HuH-7 (cell line): ENCODE measurements at places on chromosomes 2 and 18.
A peak's percentile ranks its signal among the peaks of the same experiment; 100 is the strongest.

DNA sequence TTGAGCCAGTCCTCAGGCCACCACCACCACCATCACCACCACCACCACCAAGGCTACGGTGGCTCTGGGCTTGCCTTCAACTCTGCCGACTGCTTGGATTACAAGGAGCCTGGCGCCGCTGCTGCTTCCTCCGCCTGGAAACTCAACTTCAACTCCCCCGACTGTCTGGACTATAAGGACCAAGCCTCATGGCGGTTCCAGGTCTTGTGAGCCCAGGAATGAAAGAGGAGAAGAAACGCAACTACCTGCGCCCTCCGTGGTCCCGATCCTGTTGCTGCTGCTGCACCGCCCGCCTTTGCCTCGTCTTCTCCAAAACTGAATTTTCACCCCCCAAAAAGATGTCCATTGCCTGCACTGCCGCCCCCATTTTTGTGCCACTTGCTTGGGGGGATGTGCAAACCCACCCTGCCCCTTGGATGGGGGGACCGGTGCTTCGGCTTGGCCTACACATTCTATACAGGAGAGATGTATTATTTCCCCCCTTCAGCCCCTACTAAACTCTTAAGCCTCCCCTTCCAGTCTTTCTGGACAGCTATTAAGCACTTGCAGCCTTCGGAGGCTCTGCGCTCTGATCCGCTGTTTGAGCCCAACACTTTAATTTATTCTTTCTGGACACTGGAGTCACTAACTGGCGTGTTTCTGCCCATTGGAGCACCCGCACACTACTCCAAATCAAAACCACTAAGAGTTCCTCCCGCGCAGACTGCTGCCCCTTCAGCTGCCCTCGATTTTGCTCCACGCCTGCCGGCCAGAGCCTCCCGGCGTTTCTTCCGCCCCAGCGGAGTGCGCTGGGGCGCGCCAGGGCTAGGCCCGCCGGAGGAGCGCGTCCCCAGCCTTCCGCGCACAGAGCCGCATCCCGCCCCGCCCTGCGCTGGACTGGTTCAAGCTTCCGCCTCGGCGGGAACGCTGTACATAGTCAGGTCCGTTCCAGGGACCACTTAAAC lies 5.7 kb downstream of the OTX1 start:
- DNase-seq, result no peak

GRCh38 chr2:133044556-133044955 lies 374.6 kb upstream of the LYPD1 start:
- no peak for DNase-seq

DNA sequence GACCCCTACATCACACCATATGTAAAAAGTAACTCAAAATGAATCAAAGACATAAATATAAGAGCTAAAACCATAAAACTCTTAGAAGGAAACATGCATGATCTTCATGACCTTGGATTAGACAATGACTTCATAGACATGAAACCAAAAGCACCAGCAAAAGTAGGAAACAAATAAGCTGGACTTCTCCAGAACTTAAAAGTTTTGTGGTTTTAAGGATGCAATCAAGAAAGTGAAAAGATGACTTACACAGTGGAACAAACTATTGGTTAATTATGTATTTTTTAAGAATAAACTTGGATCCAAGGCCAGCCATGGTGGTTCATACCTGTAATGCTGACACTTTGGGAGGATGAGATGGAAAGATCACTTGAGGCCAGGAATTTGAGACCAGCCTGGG lies 150.2 kb downstream of the GALNT1 start:
- no peak for DNase-seq

- DNase-seq, result no peak
Observed at GRCh38 chr2:14123436-14124103, 508.9 kb upstream of the LRATD1 start.

- DNase-seq, result no peak
Observed at GRCh38 chr18:7541835-7542234, 25.3 kb upstream of the PTPRM start.

GRCh38 chr2:204264085-204264553 lies 281.2 kb upstream of the PARD3B start:
- no peak for DNase-seq

DNA sequence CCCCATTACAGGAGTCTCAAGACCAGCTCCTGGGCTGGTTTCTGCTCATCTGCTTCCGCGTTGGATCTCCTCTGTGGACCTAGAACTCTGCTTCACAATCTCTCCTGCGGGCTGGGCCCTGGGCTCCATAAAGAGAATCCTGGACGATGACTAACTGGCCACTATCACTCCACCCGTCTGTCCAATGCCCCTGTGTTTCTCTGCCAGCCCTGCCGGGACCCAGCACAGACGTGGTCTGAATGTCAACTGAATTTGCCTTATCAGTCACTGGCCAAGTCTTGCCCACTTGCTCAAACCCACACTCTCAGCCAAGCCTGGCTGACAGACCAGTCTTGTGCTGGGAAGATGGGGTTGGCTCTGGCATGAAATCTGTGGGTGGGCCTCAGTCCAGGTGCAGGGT lies 17.4 kb downstream of the KIF3C start:
- no peak for DNase-seq

DNA sequence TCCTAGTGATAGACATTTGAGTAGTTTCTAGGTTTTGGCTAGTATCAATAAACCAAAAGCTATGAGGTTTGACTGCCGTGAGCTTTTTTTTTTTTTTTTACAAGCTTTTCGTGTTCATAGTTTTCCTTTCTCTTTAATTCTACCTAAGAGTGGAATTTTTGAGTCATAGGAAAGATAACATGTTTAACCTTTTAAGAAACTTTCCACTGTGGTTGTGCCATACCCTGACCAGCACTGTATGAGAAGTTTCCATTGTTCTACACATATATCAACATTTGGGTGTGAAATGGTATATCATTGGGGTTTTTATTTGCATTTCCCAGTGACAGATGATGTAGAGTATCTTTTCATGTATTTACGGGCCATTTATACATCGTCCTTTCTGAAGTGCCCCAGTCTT lies 31.7 kb downstream of the UBE2F start:
- no peak for DNase-seq

GRCh38 chr2:111157798-111158197 lies 37.1 kb downstream of the BCL2L11 start:
- no peak for DNase-seq

DNA sequence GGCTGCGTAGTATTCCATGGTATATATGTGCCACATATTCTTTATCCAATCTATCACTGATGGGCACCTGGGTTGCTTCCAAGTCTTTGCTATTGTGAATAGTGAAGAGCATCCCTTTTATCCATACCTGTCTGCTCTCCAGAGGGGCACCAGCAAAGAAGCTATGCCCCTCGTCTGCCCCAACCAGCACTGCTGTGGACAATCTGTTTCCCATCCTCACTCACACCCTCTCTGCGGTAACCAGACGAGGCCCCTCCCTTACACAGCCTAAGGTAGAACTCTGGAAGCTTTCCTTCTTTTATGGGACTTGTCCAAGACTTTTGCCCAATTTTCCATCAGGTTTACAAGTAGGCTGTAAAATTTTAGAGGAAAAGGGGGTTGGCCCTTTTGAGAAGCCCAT lies 24.9 kb downstream of the TTR start:
- DNase-seq, result no peak

- no peak for DNase-seq
Observed at GRCh38 chr18:5521000-5521399, 22.8 kb downstream of the EPB41L3 start.

GRCh38 chr2:120804459-120804858 lies 68.8 kb downstream of the GLI2 start:
- no peak for DNase-seq

DNA sequence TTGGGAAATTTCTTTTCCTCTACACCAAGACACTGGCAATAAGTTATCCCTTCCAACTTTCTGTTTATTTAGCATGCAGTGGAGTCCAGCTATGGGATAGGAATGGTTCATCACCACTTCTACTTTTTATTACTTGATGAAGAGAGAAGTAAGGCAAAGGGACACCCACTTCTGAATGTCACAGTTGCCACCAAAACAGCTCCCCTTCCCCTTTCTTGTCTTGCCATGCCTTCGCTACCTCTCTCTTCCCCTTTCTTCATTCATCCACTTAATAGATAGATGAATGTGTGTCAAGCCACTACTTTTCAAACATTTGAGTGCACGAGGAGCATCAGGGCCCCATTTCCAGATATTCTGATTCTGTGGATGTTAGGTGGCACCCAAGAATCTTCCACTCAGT lies 59.6 kb downstream of the KCTD18 start:
- no peak for DNase-seq

GRCh38 chr18:53894675-53895442 lies 329.6 kb downstream of the MBD2 start:
- no peak for DNase-seq

- no peak for DNase-seq
Observed at GRCh38 chr2:144004742-144005141, 515.2 kb downstream of the ZEB2 start.

DNA sequence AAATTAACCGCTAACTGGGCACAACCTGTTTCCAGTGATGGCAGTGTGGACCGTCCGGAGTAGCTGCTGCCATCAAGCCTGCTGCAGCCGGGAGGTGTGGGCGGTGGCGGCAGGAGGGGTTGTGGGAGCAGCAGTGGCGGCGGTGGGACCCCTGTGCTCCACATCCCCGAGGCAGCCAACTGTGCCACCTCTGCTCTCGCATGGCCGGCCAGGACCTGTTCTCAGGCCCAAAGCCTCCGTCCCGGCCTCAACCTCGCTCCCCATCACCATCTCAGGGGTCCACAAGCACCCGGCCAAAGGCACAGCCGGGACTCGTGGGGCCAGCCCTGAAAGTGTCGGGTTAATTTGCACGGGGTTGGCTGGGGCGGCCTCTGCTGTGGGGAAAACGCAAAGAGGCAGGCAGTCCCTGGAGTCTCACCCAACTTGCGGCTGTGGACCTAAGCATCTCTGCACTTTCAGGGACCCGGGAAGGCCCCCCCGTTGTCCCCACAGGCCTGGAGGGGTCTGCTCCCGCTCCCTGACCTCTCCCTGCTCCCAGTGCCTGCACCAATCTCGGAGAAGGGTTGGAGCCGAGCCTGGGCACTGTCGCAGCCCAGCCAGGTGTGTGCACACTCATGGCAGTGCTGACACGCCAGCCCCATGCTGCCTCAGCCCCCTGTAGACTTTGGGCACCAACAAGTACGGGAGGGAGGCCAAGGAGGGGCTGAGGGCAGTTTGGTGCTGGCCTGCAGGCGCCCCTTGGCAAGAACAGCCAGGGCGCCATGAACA lies 44.4 kb upstream of the PEX13 start:
- no peak for DNase-seq

DNA sequence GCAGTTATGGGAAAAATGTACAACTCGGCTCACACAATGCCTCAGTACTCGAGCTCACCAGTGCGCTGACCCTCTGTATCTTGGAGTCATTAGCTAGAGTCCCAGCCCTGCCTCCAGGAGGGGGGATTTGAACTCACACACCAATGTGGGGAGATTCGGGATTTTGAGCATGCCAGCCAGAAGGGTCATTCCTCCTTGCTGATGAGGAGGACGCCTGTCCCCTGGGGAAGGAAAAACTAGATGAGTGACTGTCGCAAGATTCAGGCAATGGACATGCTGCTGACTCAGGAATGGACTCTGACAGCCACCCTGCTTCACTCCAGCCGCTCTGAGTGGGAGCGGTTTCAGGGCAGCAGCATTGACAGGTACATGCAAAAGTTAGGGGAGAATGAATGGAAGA lies 20.6 kb downstream of the FIGN start:
- DNase-seq, result no peak

DNA sequence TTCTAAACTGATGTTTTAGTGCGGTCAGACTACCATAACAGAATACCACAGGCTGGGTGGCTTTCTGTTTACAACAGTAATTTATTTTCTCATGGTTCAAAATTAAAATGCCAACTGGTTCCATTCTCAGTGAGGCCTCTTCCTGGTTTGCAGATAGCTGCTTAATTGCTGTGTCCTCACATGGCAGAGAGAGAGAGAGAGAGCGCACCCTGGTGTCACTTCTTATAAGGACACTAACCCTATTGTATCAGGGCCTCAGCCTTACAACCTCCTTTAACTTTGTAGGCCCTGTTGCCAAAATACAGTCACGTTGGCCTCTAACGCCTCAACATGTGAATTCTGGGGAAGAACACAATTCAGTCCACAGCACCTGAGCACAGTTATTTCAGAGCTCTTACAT lies 37.5 kb upstream of the ZNF385B start:
- peak; percentile 17 for DNase-seq

DNA sequence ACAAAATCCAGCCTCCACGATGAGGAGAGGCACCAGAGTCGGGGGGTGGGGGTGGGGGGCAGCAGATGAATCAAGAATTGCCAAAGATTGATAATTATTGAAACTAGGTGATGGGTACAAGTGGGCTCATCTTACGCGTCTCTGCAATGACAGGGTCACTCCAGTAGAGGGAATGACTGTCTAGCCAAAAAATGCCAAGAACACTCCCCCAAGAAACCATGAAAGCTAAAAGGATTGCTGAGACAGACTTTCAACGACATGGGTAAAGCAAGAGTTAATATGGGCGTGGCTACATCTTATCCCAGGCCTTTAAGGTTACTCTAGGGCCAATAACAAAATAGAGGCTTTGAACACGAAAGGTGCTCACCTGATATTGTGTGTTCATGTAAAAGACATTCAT lies 86.5 kb downstream of the STK39 start:
- no peak for DNase-seq

DNA sequence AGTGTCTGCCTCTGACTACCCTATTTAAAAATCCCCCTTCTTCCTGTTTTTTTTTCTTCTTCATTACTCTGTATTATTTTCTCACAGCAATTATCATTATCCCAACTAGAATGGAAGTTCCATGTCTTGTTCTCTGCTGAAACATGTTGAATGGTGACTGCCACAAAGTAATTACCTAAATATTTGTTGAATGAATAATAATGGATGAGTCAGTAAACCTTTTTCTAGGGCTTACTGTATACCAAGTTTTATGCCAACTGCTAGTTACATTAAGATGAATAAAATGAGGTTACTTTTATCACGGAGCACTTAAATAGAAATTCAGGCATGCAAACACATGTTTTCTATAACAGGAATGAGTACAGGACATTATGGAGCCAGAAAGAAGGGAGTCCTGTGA lies 490.6 kb downstream of the THSD7B start:
- no peak for DNase-seq

- no peak for DNase-seq
Observed at GRCh38 chr2:138626148-138626547, 124.6 kb downstream of the SPOPL start.

DNA sequence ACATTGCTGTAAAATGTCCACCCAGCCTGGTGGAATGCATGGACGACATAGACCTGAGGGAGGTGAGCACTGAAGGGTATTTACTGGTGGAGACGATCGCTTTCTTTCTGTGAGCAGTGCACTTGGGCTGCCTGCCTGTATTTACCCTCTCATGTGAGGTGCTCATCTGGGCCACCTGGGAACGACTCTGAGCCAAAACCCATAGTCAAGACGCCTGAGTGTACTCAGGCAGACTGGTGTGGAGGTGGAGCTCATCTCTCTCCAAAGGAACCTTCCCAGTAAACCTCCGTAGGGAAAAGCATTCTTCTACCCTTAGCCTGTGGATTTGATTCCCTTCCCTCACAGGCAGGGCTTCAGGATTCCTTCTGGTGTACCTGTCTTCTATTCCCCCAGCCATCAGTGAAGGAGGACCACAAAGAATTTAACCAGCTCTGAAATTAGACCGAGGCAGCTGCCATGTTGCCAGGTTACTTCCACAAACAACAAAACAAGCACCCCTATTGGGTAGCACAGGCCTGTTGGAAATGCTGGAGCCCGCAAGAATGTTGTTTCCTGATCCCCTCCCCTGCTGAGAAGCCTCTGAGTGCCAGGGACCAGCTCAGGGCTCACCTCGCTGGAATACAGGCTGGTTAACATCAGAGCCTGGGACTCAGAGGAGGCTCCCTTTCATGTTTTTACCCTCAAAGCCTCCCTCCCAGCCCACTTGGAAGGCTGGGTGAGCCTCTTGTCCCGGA lies 47.5 kb upstream of the TXNDC2 start:
- DNase-seq, result no peak
